ENCODE measurements at places on chromosomes 6 and 20.

DNA sequence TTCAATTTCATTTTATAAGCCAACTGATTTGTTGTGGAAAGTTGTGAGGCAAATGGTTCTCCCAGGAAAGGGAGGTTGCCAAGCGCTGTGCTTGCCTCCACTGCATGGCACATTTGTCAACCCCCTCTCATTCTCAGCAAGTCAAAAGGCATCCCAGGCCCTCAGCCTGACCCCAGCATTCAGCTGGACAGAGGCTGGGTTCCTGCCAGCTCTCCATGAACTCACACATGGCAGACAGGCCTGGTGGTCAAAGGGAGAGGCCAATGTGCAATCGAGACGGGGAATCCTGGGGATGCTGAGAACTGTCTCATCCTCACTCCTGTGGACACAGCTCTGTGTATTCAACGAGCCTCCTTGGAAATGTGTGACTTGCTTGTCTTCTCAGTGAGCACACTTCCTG lies 106.0 kb upstream of the CDH4 start:
- DNase-seq = no peak

- DNase-seq = no peak
These were observed 46.5 kb downstream of the KIF16B start for GRCh38 chr20:16526433-16527380.

- no peak for DNase-seq
These were observed 150.3 kb downstream of the COL21A1 start for GRCh38 chr6:56096946-56097621.

- no peak for DNase-seq
These were observed 9.6 kb upstream of the TJAP1 start for GRCh38 chr6:43467752-43468151.

DNA sequence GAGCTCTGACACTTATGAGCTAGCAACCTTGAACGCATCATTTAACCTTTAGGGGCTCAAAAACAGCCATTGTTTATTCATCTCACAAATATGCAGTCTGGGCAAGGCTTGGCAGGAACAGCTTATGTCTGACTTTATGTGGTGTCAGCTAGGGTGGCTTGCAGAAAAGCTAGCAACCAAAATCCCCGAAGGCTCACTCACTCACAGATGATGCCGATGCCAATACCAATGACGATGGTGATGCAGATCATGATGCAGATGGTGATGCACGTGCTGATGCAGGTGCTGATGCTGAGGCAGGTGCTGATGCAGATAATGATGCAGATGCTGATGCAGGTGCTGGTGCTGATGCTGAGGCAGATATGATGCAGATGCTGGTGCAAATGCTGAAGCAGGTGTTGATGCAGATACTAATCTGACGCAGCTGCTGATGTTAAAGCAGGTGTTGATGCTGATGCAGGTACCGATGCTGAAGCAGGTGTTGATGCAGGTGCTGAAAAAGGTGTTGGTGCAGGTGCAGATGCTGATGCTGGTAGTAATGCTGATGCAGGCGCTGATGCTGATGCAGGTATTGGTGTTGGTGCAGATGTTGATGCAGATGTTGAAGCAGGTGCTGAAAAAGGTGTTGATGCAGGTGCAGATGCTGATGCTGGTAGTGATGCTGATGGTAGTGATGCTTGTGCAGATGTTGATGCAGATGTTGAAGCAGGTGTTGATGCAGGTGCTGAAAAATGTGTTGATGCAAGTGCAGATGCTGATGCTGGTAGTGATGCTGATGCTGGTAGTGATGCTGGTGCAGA lies 195.6 kb downstream of the NFATC2 start:
- no peak for DNase-seq

GRCh38 chr6:137240168-137240567 lies 21.0 kb upstream of the IFNGR1 start:
- peak; percentile 90 for DNase-seq

- DNase-seq = no peak
These were observed 722.2 kb upstream of the CHD6 start for GRCh38 chr20:42340368-42340767.

- DNase-seq = no peak
These were observed 39.0 kb downstream of the NCOA3 start for GRCh38 chr20:47540443-47541354.

- DNase-seq = no peak
These were observed 143.4 kb downstream of the AIG1 start for GRCh38 chr6:143204045-143204444.

GRCh38 chr6:3280866-3281465 lies 22.2 kb downstream of the PSMG4 start:
- no peak for DNase-seq

DNA sequence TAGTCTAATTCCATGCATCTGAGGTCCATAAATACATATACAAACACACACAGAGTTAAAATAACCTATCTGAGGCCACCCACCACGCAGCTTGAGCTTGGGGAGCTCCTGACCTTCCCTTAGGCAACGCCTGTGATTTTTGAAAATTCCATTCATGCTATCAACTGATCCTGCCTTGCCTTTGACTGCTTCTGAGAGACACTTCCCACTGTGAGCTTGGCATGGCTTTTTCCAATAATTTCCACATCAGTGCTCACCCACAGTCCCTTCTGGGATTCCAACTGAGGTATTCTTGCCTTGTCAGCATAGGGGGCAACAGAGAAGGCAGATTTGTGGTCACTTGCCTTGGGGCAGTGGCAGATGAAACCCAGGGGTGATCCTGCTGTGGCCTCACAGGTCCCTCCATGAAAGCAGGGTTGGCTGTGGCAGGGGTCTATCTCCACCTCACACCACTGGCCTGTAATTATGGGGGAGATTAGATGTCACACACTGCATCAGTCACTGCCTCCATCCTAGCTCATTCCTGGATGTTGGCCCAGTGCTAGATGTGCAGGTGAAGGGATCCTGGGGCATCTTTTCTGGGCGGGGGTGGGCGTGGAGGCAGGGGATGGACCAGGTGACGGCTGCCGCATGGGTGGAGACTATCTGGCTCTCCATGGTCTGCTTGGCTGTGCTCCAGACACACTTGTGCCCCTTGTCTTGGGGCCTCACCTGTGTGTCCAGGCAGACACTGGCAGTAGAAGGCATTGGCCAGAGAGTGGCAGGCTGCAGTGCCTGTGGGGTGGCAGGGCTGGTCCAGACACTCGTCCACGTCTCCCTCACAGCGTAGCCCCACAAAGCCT lies 11.2 kb upstream of the GPSM3 start:
- no peak for DNase-seq

DNA sequence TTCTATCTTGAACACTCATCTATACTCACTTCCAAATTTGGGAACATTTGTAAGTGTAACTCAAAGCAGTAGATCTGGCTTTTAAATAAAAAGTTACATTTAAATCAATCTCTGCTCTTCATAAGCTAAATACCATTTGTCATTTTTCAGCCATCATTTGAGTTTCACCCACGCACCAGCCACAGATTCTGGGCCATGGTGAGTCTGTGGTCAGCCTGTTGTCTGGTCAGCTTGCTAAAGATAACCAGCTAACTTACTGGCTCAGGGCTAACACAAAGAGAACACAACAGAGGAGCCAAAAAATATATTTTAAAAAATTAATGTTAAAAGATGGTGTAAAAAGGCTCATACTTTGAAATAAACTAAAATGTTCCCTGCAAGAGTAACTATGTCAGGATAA lies 181.3 kb downstream of the KIF6 start:
- no peak for DNase-seq

- peak; percentile 41 for DNase-seq
These were observed 26.2 kb upstream of the MMP24 start for GRCh38 chr20:35200267-35200666.

- no peak for DNase-seq
These were observed at the start of gene SALL4 for GRCh38 chr20:51802170-51802751. Gene SALL4, minus strand, starts transcription at chr20:51802521. Its CDS starts 113 bp downstream, at chr20:51802408.

- DNase-seq = no peak
These were observed 7.0 kb upstream of the UBE2J1 start for GRCh38 chr6:89359561-89359960.

- DNase-seq = peak; percentile 4
These were observed 47.1 kb upstream of the ENTPD6 start for GRCh38 chr20:25148181-25148981.

DNA sequence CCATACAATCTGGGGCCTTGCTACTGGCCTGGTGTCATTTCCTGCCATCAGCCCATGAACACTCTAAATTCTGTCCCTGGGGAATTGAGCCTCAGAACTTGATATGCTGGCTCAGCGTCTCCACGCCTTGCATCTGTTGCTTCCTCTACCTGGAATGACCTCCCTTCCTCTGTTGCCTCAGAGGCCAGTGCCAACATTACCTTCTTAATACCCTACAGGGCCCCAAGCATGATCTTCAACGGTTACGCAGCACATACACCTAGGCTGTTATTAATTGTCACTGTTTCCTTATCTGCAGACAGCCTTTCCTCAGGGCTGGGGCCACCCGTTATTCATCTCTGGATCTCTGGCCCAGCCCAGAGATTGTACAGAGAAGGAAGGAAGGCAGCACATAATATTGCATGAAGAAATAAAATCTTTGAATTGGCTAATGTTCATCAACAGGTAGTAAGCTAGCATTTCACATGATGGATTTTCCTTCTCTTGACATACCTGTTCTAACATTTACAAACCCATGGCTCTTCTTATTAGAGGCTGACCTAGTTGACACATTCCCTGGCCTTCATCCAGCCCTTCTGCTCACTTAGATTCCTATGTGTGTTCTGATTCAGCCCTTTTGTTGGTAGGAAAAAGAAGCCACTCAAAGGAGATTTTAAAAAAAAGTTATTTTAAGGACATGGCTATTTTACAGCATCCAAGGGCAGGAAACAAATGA lies 8.4 kb upstream of the RNF182 start:
- DNase-seq = no peak

DNA sequence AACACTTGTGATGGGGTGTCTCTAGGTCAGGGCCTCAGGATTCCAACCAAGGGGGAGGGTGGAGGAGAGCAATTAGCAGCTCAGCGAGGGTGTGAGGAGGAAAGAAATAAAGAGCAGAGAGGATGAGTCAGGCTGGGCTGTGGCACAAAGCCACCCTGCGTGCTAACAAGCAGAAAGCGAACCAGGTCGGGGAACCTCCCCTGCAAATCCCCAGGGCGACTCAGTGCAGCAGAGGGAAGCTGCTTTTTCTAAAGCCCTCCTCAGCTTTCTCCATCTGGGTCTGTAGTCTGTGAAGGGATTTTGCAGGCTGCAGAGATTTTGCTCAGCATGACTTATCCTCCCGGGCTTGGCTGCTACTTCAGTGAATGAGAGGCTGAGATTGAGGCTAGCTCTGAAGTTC lies 6.6 kb upstream of the SPO11 start:
- peak; percentile 7 for DNase-seq

- no peak for DNase-seq
These were observed 76.4 kb downstream of the SSR1 start for GRCh38 chr6:7236306-7237209.

- DNase-seq = peak; percentile 82
These were observed 3.3 kb upstream of the PRDM1 start for GRCh38 chr6:106082735-106083398.

DNA sequence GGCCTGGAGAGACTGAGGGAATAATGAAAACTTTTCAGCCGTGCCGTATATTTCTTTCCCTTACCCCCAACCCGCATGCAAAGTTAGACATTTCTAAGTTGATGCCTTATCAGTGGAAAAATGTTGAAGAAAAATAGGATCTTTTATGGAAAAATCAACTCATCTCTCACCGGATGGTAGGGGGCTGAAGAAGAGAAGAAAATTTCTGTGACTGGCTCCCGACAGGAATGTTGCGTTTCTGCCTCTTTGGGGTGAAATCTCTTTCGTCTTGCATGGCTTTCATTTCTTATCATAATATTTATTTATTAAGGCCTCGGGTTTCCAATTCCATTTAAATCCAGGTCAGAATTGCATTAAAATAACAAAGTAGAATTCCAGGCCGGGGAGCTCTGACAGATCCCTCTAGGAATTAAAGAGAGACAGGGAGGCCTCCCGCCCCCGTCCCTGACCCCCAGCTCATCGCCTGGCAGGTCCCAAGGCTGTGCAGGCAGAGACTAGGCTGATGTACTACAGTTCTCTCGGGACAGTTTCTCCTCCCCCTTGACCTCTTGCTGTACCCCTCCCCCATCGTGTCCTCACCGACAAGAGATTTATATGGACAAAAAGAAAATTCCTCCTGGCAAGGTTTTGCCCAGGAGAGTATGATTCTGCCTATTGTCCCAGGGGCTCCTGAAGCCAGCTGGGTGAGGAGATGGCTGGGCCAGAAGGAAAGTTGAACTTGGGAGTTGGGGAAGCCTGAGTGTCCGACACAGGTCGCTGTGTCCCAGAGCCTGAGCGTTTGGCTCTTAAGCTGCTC lies 1.3 kb downstream of the SCUBE3 start:
- DNase-seq = peak; percentile 15

GRCh38 chr6:1080453-1081337 lies 231.2 kb upstream of the FOXQ1 start:
- DNase-seq = no peak

DNA sequence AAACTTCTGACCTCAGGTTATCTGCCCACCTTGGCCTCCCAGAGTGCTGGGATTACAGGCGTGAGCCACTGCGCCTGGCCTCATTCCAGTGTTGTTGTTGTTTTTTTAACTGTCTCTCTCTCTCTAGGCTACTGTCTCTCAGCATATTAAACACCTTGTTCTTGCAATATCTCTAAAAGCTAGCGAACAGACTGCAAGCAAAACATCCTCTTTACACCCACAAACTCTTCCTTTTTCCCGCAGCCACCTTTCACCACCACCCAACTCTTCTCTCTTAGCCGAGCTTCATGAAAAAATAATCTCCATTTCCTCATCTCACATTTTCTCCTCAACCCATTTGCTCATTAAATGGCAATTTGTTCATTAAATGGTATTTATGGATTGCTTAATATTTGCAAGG lies 45.5 kb downstream of the SGK1 start:
- DNase-seq = no peak

DNA sequence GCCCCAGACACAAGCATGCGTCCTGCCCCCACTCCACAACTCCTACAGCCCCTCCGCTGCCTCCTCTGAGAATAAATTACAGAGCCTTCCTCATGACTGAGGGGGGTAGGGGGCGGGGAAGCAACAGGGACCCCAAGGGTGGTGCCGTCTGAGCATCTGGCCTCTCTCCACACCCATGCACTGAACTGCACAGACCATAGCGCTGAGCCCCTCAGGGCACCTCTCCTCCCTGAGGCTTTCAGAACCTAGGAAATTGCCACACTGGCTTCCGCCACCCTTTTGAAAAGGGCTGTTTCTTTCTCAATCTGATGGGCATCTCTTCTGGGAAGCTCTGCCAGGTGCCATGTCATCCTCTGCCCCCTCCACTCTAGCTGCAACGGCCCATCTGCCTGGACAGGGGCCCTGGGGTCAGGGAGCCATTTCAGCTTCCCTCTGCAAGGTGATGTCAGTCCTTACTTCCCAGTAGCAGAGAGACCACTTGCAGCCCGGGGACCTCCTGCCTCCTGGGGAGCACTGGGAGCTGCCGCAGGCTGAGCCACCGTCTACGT lies 2.5 kb downstream of the CST7 start:
- no peak for DNase-seq

DNA sequence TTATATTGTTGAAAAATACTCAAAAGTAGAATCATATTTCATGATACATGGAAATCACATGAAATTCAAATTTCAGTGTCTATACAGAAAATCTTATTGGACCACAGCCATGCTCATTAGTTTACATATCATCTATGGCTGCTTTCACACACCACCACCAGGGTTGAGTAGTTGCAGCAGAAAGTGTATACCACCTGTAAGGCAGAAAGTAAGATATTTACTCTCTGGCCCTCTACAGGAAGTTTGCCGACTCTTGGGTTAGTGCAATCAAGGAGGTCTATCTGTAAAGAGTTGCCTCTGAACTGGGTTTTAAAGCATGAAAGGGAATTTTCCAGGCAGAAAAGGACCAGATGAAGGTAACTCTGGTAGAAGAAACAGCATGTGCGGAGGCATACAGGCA lies 432.3 kb downstream of the DHX35 start:
- DNase-seq = no peak
